Fibroblast of skin of left biceps (primary cell): ENCODE measurements at places on chromosomes 11 and 22.

- no peak for DNase-seq
Measured at GRCh38 chr22:38355275-38355674, 38.0 kb upstream of the CSNK1E start.

GRCh38 chr11:9072626-9073176 lies 18.7 kb downstream of the SCUBE2 start:
- DNase-seq: no peak

GRCh38 chr11:16261836-16262644 lies 94.3 kb downstream of the SOX6 start:
- no peak for DNase-seq

DNA sequence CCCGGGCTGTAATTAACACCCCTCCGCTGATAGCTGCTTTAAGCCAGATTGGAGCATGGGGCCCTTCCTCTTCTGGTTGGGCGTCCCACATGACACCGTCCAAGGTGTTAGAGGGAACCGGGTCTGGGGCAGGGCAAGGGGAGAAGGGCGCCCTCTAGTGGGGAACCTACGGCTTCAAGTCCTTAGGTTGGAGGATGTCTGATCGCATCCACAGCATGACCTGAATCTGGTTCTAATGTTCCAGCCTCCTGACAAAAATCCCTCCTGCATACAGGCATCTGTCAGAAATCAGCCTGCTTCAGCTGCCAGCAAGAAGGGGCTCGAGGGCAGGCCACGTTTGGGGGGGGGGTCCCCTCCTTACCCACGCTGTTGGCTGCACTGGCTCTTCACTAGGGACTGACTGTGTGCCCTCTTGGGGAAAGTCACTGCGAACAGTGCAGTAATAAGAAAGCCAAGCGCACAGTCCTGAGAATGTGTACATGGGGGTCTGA lies 94.2 kb upstream of the TBCEL start:
- DNase-seq: no peak

DNA sequence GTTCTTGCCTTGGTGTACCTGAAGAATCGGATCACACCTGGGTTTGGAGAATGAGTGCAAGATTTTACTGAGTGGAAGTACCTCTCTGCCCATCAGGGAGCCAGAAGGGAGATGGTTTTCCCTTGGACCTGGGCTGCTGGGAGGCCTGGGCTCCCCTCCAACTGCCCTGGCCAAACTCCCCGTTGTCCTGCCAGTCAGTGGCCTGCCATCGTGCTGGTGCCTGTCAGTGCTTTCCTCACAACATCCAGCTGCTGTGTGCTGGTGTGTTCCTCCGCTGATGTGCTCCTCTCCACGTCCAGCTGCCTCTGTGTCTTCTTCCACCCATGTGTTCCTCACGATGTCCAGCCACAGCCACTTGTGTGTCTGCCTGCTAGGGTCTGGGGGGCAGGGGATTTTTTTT lies 87.9 kb upstream of the CLPB start:
- DNase-seq: no peak

- DNase-seq: no peak
Measured at GRCh38 chr11:97359016-97359415, 969.2 kb downstream of the JRKL start.

- no peak for DNase-seq
Measured at GRCh38 chr11:57566005-57566904, 1.2 kb downstream of the UBE2L6 start.

GRCh38 chr11:101011881-101012280 lies 117.7 kb downstream of the PGR start:
- DNase-seq: no peak

DNA sequence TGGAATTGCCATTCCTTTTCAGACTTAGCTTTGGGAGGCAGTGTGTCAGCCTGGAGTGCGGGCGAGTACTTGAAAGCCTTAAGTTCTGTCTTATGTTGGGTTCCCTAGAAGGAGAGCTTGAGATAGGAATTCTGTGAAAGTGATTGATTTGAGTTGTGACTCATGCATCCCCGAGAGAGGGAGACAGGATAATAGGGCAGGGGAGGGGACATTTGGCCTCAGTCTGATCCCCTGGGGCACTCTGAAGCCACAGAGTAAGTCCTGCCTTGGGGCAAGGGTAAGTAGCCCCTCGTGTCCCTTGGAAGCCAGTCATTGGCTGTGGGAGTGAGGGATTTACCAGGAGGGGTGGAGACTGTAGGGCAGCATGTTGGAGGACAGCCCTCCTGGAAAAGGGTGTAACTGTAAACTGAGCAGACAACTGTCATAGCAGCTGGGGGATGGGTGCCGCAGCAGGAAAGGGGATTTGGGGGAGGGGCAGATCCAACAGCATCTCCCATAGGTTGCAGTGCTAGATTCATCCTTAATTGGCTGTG lies 44.0 kb downstream of the KIAA1671 start:
- DNase-seq: no peak

- DNase-seq: no peak
Measured at GRCh38 chr22:35128637-35129036, 62.7 kb downstream of the ISX start.

- peak; percentile 4 for DNase-seq
Measured at GRCh38 chr11:106249617-106250239, 172.3 kb downstream of the AASDHPPT start.

DNA sequence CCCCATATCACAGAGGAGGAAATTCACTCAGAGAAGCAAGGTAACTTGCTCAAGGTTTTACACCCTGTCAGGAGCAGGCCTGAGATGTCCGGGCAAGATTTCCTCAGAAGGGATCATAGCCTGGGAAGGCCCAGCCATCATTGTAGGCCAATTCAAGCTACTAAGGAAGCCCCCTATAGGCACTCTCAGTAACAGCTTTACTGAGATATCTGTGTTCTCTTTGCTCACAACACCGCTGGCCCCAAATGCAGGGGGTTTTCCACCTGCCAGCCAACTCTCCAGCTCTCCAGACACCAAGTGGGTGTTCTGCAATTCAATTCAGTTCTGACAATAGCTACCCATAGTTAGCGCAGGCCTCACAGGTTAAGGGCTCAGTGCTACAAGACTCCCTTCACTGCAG lies 84.0 kb downstream of the SLC36A4 start:
- DNase-seq: no peak

GRCh38 chr22:49756201-49756600 lies 71.5 kb downstream of the BRD1 start:
- DNase-seq: no peak

DNA sequence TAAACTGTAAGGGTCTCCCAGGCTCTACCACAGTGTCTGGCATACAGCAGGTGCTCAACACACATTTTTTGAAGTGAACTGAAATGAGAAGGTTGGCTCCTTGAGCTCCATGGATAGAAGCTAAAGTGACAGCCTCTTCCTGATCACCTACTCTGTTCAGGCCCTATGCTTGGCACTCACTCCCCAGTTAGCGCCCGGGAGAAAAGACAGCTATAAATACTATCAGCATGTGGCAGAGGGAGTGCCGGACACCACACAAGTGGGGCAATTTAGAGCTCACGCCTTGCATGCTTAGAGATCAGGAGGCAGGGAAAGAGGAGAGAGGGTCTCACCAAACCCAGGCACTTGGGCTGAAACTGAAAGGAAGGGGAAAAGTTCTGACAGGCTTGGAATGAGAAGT lies 195.5 kb downstream of the BUD13 start:
- no peak for DNase-seq

DNA sequence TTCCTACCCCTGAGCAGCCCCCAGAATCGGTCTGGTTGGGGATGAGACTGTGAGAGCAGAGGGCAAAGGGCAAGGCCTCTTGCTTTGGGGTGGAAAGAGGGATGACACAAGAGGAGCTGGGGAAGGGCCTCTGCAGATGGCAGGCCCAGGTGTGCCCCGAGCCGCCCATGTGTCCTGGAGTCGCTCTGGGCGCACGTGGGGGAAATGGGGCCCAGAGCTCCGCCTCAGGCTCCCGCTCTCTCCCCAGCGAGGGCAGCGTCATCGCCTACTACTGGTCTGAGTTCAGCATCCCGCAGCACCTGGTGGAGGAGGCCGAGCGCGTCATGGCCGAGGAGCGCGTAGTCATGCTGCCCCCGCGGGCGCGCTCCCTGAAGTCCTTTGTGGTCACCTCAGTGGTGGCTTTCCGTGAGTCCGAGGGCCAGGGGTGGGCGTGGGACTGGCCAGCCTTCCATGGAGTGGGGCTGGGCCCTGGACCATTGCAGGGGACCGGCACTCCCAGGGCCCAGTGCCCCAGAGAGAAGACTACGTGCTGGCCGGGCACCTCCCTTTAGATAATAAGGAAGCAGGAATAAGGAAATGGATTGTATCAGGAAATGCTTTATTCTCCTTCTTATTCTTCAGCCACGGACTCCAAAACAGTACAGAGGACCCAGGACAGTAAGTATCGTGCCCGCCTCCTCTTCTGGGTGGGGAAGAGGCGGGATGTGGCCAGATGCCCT lies 30.1 kb downstream of the ST14 start:
- no peak for DNase-seq

DNA sequence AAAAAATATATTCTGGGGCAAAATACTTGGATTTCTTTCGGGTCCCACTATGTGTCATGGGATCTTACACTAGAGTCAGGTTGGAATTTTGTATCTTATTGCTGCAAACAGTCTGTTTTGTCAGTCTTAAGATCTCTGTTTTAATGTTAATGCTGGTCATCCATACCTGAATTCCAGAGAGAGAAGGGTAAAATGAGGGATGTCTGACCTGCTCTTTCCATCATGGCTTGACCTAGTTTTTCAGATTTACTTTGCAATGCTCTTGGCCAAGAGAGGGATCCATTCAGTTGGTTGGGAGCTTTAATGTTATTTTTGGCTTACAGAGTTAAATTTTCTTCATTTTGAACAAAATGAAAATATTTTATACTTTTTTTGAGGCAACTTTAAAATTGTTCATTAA lies 117.2 kb downstream of the CASP12 start:
- no peak for DNase-seq
